ENCODE measurements at places on chromosomes 6 and 20.

DNA sequence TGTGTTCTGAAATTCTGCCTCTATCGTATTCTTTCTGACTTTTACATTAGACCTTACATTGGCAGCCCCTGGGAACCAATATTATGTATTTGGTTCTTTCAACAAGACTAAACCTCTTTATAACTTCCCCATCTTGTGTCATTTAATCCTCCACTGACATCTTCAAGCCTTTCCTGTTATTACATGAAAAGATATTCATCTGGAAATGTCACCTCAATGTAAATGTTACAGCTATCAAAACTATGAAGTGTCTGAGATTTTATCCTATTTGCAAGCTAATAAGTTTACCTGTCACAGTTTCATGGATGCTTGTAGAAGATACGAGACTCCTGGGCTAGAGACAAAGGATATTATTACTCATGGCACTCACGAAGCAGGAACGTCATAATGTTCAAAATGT lies 43.9 kb upstream of the NOX3 start:
- no peak for DNase-seq

DNA sequence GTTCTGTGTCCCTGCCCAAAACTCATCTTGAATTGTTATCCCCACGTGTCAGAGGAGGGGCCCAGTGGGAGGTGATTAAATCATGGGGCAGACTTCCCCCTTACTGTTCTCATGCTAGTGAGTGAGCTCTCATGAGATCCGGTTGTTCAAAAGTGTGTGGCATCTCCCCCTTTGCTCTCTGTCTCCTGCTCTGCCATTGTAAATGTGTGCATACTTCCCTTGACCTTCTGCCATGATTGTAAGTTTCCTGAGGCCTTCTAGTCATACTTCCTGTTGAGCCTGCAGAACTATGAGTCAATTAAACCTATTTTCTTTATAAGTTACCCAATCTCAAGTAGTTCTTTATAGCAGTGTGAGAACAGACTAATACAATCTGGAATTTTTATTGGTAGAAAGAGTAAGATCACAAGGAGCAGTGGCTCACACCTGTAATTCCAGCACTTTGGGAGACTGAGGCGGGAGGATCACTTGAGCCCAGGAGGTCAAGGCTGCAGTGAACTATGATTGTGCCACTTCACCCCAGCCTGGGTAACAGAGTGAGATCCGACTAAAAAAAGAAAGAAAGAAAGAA lies 47.1 kb upstream of the SLC22A16 start:
- DNase-seq = no peak

GRCh38 chr6:151425561-151425960 lies 26.4 kb downstream of the RMND1 start:
- DNase-seq = no peak

DNA sequence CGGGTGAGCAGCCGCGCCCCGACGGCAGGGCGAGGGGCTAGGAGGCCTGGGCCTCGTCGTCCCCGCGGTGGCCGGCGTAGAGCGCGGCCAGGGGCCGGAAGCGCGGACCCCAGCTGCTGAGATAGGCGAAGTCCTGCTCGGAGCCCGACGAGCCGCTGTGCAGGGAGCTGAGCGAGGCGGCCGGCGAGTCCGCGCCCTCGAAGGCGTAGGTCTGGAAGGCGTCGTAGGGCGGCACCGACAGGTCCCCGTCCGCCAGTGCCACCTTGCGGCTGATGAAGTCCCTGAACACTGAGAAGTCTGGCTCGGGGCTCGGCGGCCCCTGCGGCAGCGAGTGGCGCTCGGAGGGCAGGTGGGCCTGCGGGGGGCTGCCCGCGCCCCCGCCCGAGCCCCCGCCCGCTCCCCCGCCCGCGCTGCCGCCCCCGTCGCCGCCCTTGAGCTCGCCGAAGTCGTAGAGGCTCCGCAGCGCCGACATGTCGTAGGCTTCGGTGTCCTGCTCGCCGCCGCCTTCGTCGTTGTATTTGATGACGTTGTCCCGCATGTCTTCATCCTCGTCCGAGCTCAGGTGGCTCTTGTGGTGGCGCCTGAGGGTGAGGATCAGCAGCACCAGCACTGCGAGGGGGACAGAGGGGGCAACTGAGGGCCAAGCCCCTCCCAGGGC lies 56.5 kb downstream of the CD40 start:
- DNase-seq = peak; percentile 58

DNA sequence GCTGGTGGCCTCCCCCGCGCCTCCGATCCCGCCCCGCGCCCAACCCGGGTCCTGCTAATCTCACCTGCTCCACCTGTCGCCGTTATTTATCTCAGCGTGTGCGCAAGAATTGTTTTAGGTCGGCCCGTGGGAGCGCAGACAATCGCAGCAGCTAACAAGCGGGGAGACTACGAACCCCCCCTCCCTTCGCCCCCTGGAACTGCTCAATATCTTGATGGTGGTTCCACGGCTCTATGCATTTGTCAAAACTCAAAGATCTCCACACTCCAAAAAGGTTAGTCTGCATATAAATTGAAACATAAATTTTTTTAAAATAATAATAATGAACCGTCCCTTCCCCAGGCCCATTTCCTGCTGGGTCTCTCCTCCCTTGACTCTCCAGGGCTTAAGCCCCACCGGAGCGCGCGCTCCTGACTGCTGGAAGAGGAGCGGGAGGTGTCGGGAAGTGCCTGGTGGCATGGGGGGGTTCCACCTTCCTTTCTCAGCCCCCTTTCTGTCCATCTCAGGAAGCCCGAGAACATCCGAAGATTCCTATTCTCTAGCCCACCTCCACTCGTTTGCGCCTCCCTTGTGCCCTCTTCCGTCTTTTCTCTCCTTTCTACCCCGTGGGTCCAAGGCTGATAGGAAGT lies 1.6 kb upstream of the MDGA1 start:
- DNase-seq = peak; percentile 72

DNA sequence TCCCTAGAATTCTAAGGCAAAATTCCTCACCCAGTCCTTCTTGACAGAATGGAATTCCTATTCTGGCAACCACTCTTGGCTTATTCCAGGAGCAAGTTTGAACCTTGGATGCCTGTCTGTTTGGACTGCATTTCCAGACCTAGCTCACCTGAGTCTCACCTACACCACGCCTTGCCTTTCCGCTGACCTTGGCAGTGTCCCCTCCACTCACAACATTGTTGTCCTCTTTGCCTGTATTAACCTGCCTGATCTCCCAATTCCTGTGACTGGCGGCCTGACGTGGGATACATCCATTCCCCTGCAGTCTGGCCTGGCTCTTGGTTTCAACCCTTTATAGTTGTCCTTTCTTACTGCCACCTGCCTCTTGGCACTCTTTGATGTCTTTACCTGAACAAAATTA lies 281.4 kb upstream of the SOX4 start:
- DNase-seq = no peak

DNA sequence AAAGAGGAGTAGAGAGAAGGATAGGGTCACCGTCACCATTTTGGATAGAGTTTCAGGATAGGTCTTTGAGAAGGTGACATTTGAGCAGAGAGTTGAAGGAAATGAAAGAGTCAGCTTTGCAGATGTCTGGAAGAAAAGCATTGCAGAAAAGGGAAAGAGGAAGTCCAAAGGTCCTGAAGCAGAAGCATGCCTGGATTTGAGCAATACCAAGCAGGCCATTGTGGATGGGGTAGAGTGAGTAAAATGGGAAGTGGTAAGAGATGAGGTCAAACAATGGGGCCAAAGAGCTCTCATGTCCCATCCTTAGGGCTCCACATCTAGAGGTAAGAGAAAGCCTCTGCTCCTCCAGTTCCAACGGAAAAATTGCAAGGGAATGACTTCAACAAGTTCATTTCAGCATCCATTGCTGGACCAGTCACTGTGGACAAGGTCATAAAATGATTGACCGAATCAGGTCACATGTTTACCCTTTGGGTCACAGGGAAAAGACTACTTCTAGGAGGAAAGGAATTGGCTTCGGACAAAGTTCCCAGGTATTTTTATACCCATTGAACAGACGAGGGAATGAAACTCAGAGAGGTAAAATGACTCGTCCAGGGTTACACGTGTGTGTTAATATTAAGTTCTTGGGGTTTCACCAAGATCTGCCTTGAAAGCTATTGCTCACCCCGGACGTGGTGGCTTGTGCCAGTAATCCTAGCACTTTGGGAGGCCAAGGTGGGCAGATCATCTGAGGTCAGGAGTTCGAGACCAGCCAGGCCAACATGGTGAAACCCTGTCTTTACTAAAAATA lies 6.6 kb upstream of the SAMHD1 start:
- DNase-seq = no peak

DNA sequence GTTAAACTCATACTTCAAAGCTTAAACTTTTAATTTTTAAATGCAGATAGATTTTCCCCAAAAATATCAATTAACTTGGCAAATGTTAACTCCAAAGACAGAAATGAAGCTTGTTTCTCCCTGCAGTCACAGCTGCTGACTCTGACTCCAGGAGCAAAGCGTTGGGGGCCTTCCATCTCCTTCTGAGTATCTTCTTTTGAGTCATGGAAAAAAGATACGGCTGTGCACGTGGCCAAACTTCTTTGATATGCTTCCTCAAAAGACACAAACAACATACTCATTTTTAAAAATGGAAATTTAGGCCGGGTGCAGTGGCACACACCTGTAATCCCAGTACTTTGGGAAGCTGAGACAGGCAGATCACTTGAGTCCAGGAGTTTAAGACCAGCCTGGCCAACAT lies 28.3 kb downstream of the KIF16B start:
- DNase-seq = no peak

DNA sequence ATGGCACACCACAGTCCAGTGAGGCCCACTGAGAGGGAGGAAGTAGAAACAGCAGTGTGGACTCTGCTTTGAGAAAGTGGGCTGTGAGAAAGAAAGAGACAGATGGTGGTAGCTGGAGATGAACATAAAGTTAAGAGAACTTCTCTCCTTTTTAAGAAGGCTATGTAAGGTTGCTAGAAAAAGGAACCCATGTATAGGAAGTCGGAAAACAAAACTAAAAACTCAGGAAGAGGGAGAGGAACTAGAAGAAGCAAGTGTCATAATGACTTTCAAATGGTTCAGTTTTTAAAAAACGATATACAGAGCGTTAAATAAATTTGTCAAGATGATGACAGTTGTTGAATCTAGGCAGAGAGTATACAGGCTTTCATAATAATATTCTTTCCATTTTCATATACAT lies 25.4 kb upstream of the GMNN start:
- no peak for DNase-seq

- no peak for DNase-seq
These were observed 23.4 kb upstream of the PTGIS start for GRCh38 chr20:49591217-49591865.

GRCh38 chr6:146339716-146340115 lies 203.9 kb upstream of the RAB32 start:
- DNase-seq = no peak

GRCh38 chr6:39521958-39522357 lies 199.5 kb upstream of the KCNK16 start:
- no peak for DNase-seq

- no peak for DNase-seq
These were observed 29.2 kb upstream of the EIF2S2 start for GRCh38 chr20:34141293-34141692.

- DNase-seq = peak; percentile 20
These were observed 48.1 kb downstream of the CHMP4B start for GRCh38 chr20:33859157-33859695.

DNA sequence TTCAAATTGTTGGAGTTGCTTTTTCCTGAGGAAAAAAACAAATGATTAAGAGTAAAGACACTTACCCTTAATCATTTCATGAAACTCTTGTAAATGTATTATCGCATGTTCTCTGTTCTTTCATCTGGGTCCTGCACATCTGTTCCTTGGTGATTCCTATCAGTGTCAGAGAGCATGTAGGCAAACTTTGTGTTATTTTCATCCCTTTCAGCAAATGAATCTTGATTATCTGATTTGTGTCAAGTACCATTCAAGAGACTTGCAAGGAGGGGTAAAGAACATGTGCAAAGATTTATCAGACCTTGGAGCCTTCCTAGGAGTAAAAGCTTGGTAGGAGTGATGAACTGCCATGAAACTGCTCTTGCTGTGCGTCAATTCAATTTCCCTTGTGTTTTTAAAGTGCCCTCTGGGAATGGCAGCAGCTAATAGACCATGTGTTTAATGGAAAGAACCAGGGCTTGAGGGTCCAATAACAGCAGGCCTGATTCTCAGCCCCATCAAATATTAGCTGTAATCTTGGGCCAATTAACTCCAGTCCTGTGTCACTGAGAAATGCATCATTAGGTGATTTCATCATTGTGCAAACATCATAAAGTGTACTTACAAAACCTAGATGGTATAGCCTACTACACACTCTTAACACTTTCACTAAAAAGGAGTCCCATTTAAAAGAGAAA lies 118.9 kb upstream of the CEP85L start:
- DNase-seq = no peak

- no peak for DNase-seq
These were observed 35.6 kb upstream of the TGM3 start for GRCh38 chr20:2260250-2260649.

DNA sequence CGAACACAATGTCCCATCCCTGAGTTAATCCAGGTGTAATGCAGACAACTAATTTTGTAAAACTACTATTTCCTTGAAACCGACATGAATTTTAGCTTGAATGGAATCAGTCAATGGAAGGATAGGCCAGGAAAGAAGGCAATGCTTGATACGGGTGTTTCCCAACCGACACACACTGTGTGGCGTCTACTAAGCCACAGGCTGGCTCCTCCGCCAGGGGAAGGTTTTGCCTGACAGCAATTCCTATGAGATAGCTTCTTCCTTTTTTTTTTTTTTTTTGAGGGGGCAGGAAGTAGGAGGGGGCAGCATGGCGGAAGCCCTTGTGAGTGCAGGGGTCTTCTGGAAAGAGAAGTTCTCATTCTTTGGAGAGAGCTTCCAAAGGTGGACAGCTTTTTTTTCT lies 12.0 kb upstream of the LAMA4 start:
- DNase-seq = no peak

DNA sequence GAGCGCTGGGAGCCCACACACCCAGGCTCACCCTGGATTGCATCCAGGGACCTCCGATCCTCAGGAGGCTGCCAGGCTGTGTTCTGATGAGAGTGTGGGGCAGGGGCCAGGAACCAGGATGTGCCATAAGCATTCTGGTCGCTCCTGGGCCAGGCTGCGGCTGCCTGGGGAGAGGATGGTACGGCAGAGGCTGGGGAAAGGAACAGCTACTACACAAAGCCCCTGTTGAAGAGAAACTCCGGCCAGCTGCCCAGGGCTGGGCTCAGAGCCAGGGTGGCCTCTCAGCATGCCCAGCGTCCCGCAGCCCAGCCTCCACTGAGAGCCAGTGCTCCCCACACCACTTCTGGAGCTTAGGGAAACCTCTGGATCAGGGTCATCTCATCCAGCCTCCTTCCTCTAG lies 21.7 kb upstream of the OCSTAMP start:
- DNase-seq = no peak

DNA sequence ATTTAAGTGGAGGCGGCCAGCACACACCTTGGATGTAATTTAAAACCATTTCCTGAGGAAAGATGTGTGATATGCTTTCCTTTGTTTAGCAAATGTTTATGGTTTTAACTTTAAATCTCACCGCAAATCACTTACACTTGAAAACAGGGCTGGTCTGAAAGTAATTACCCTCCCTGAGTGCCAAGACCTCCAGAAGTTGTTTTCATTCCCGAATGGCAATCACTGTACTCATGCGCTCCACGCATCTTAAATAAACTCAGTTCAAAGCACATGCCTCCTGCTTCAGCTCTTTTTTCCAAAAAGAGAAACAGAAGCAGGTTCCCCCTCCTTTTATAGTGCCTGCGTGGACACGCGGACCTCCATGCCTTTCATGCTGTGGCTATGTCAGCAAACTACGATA lies 224.0 kb downstream of the SMOC2 start:
- no peak for DNase-seq
